ENCODE measurements at places on chromosomes 2 and 18.
A peak's percentile ranks its signal among the peaks of the same experiment; 100 is the strongest.

GRCh38 chr2:227320305-227321094, 4.6 kb upstream of the MFF start:
- DNase-seq, result no peak

- no peak for DNase-seq
Observed at GRCh38 chr2:174888146-174888545, 117.0 kb downstream of the CHN1 start.

DNA sequence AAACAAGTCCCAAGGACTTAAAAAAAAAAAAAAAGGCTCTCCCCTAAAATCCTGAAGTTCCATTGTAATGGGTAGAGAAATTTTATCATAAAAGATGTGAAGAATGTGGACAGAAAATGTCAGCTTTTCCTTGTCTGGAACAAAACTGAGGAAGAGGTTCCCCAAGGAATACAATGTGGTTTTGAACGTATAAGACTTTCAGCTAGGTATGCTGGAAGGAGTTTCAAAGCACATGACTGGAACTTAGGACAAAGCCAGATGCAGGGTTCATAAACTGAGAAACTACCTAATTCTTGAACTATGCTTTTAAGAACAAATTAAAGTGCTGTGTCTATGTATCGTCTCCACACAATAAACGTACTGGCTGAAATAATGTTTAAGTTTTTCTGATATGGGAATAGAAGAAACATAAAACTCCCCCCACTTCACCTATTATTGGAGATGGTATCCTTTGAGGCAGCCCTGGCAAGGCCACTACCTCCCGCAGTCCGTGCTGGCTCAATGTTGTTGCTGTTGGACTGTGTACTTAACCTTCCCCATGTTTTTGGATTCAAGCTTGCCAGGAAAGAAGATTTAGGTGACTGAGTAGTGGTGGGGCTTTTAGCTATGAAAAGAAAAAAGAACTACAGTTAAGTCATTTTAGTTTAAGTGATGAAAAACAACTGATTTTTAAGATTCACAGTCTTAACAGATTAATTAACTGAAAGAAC, 84.2 kb upstream of the DNER start:
- no peak for DNase-seq

GRCh38 chr2:62283147-62283546, 87.2 kb downstream of the B3GNT2 start:
- no peak for DNase-seq

DNA sequence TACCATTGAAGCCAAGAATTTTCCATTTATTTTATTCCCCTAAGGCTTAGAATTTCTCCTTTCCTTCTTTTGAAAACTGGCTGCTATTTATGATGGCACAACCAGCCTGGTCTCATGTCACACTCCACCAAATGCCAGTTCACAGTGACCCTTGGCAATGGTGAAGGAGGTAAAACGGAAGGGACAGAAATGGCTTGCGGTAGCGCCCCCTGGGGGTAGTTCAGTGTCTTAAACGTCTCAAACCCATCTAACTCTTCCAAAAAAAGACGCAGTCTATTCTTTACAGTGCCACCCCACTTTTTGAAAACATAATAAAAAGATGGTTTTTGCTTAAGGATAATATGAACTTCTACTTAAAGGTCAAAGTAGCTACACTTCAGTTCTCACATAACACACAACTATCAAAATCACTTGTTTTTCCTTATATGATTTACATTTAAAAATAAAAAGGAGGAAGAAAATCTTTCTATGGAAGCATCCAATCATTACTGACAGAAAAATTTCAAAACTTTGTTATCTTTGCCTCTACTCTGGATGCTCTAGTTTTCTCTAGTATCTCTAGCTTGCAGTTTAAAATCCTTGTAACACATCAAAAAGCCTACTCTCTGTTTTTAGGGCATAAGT, 28.0 kb downstream of the PNO1 start:
- DNase-seq, result peak; percentile 69

GRCh38 chr2:70304498-70304897, 2.6 kb upstream of the FAM136A start:
- no peak for DNase-seq

DNA sequence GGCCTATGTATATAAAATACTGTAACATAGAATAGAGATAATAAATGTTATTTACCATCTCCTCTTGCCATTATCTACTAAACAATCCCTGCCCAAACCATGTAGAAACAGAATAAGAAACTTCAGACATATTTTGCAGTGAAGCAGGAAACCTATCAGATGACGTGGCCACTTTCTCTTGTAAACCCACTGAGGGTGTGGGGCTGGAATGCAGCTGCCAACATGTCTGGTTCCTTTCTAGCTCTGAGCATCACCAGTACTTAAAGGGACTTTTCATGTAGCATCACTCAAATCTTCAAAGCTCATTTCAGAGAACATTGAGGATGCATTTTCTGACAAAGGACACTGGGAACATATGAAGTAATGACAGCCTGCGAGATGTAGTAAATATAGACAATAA, 251.8 kb downstream of the LPIN1 start:
- no peak for DNase-seq

DNA sequence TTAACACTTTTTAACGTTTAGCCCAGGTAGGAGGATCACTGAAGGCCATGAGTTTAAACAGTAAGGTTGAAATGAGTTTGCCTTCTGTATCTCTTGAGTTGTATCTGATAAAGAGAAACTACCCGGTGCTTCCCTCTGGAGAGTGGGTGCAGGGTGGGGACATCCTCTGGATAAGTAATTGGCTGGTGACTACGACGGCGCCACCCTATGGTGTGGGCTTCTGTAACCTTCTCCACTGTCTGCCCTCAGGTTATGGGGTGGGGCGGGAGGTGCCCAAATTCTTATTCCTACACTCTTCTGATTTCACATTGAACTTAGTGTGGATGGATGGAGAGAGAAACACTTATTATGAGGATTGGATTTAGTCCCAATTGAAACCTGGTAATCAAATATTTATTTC, 68.8 kb downstream of the LDLRAD4 start:
- DNase-seq, result no peak

GRCh38 chr2:107556038-107556627, 270.6 kb upstream of the RGPD4 start:
- no peak for DNase-seq

DNA sequence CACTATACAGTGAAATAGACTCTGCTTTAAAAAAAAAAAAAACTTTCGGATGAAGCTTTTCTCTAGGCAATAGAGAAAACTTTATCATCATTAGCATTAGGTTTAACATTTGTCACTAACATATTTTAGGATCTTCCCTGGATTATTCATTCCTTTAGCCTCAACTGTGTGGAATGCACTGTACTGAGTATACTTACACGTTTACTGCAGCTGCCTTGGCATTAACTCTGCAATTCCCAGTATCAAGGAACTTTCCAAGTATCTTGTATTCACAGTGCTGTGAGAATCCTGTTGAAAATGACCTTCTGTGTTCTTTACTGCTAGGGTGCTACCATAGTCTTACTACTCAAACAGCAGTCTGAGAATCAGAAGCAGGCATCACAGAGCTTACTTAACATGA, 328.2 kb upstream of the COL3A1 start:
- DNase-seq, result no peak

DNA sequence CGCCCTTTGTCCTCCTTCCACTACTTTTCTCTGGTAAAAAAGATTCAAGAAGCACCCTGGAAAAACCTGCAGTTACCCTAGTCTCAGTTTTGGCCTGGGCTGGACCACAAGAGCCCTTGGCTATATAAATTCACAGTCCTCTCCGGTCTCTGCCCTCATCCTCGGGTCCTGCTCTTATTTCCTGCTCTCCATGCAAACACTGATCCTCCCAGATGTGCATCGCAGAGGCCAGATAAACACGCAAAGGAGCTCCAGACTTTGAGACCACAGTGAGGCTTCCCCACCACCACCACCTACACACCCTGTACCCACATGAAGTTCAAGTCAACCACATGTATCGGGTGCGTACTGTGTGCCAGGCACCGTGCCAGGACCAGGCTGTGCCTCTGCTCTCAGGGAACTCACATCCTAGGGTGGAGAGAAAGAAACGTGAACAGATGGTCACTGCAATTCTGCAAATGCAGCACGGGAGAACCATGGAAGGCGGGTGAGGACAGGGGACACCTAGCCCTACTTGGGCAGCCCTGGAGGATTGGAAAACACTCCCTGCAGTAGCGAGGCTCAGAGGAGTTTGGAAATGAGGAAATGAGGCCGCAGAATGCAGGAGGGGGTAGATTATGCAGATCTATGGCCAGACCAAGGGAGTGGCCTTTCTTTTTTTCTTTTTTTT, 7.4 kb downstream of the CTDSP1 start:
- peak; percentile 84 for DNase-seq

GRCh38 chr2:201904538-201905420, 98.4 kb downstream of the CDK15 start:
- no peak for DNase-seq

DNA sequence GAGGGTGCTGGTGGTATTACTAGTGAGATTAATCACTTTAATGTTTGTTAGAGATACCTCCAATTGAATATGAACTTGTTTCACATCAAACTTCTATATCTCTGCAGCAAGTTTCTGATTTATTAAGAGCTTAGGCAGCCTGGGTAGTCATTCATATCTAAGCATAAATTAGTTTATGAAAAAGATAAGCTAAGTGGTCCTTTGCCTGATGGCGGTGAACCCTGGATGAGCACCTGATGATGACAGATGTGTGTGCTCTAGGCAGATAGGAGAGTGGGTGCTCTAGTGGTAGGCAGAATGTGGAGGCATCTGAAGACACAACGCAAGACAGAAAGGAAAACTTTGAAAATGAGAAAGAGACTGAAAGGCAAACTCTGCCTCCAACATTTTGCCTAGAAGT, 5.0 kb downstream of the FKBP7 start:
- no peak for DNase-seq

GRCh38 chr2:222813177-222813843, 47.5 kb upstream of the ACSL3 start:
- peak; percentile 36 for DNase-seq

DNA sequence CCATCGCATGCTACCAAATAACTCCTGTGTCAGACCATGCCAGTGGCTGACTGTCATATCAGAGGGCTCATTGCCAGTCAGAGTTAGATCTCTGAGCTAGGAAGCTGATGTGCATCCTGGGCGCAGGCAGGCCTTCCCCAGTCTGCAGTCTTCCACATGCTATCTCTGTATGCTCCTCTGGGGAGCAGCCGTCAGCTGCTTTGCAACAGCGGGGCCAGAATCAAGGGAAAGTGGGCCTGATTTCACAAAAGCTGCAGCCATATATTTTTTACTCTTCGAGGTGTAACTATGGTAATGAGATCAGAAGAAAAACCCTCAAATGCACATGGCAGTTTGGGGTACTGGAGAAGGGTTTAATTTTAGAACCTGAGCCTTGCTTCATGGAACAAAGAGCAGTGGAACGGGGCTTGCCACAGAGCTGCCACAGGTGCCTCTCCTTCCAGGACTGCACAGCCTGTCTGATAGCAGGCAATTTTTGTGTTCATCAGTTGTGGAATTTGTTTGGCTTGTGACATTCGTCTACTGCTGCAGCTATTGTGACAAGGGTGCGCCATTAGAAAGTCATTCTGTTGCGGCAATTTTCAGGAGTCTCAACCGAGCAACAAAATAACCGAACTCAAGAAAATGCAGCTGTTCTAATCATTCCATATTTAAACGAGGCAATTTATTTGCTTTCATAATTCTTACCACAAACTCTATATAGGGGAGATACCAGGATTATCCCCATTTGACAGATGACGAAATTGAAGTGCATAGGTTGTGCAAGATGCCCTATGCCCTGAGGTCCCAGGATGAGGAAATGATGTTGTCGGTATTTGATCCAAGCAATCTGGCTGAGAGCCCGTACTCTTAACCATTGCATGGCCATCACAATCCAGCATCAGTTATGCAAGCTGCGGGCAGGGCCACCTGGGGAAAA, 109.6 kb upstream of the CYRIA start:
- no peak for DNase-seq

GRCh38 chr2:10550206-10551001, 102.3 kb upstream of the ODC1 start:
- no peak for DNase-seq

- peak; percentile 70 for DNase-seq
Observed at GRCh38 chr2:199850718-199851500, at the start of gene FTCDNL1. Gene FTCDNL1, minus strand, starts transcription at chr2:199851192. Its CDS starts 2,230 bp downstream, at chr2:199848962.

DNA sequence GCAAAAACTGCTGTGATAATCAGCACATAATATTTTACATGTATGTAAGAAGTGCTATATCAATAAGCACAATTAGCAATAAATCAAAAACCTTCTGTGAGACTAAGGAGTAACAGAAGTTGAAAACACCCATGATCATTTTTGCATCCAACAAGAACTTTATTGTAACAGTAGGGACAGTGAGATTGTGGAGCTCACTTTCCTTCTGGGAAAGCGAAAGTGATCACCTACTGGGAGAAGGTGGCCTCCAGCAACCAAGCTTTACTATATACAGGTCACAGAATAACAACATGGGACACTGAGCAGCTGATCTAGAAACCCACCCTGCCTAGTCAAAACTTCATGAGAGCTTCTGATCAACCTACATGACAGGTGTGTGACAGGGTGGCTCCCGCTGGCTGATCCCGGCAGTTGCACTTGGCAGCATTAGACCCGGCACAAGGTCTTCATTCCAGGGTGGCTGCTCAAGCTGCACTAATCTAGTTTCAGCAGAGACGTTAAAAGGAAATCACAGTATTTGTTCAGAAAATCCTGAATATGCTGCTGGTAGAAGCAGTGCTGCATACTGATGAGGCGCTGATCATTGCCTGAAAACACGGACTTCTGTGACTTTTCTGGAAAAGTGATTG, 63.5 kb upstream of the ARL5A start:
- no peak for DNase-seq

GRCh38 chr2:65358678-65359400, 73.6 kb downstream of the SPRED2 start:
- no peak for DNase-seq

DNA sequence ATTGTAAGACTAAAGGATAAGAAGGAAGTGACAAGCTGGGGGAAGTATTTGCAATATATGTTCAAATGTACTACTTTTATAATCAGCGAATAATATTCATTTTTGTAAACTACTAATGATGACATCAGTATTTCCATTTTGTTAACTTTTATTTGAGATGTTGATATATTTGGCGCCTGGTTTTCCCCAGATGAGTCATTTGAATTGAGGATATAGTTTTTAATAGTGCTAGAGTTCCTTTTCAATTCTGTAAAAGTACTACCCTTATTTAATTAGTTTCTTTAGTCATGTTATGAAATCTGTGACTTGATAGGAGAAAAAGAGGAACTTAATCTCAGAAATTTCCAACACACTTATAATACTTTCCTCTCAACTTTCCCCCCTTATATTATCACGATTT, 495.3 kb downstream of the IRS1 start:
- DNase-seq, result no peak

DNA sequence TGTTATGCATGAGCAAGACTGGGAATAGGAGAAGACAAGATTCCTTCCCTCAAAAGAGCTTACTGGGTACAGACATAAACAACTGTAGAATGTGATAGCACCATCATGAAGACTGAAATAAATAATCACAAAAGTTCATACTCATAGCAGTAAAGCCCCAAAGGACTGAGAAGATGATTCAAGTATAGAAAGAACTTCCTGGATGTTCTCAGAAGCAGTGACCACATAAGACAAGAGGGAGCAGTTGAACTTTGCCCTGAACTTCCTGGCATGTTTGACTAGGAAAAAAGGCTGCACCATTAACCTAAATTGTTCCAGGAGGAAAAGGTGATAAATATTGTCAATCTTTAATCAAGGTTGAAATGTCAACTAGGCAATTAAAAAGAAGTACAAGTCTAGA, 57.8 kb upstream of the CCDC141 start:
- DNase-seq, result no peak

Data from activated naive CD4-positive, alpha-beta T cell treated with anti-CD3 and anti-CD28 coated beads, Interleukin-2, amount 50 U/mL, for 72 hours (primary cell).